ENCODE measurements at places on chromosomes 4 and X. TPM values are rescaled to one million over a fixed set of nuclear protein-coding genes. Genes with fewer than 3 reads are reported as not detected.
A peak's percentile ranks its signal among the peaks of the same experiment; 100 is the strongest.

GRCh38 chrX:24498975-24499374, 33.9 kb downstream of the PDK3 start:
- H3K27me3 ChIP-seq: no peaks in the 10 kb centered on the region
- no peak for DNase-seq
- H3K4me1 ChIP-seq: peaks cover 24% of the 10 kb centered on the region
- no peak overlapping the region for H3K27ac ChIP-seq
- peaks cover 14% of the 10 kb centered on the region for H3K36me3 ChIP-seq
- H3K4me3 ChIP-seq: no peak overlapping the region

The GPM6B gene
- not detected for total RNA-seq

GRCh38 chrX:41923211-41923977, at the start of gene CASK:
Gene CASK (minus strand): TSS chrX:41923554. CDS start chrX:41922988, 566 bp downstream.
- H3K4me1 ChIP-seq: peaks cover 27% of the 10 kb centered on the region
- H3K27me3 ChIP-seq: no peaks in the 10 kb centered on the region
- peak within 1 kb of the TSS; percentile 89 for H3K27ac ChIP-seq

DNA sequence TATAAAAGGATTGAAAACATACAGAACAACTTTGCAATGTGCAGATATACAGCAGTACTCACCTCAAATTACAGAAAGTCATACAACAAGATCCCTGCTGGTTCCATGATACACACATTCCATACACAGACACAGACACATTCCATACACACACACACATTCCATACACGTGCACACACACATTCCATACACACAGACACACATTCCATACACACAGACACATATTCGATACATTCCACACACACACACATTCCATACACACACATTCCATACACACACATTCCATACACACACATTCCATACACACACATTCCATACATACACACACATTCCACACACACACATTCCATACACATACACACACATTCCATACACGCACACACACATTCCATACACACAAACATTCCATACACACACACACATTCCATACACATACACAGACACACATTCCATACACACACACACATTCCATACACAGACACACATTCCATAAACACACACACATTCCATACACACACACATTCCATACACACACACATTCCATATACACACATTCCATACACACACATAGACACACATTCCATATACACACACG, 13.7 kb downstream of the LINC00632 start:
- no peak overlapping the region for H3K27ac ChIP-seq
- H3K27me3 ChIP-seq: no peaks in the 10 kb centered on the region
- H3K36me3 ChIP-seq: no peaks in the 10 kb centered on the region

The SOD3 gene
- not detected for total RNA-seq
